MCF 10A (cell line): ENCODE measurements at places on chromosomes 3 and 15. TPM values are rescaled to one million over a fixed set of nuclear protein-coding genes. Genes with fewer than 3 reads are reported as not detected.

GRCh38 chr3:168820810-168821415 lies 725.2 kb upstream of the GOLIM4 start:
- no peak for DNase-seq
- H3K4me1 ChIP-seq: no peaks in the 10 kb centered on the region
- H3K27me3 ChIP-seq: peaks cover 64% of the 10 kb centered on the region
- H3K36me3 ChIP-seq: no peaks in the 10 kb centered on the region

GRCh38 chr3:77326586-77326985 lies 286.7 kb downstream of the ROBO2 start:
- H3K27ac ChIP-seq: no peak overlapping the region
- H3K4me3 ChIP-seq: no peak overlapping the region
- no peaks in the 10 kb centered on the region for H3K27me3 ChIP-seq
- H3K4me1 ChIP-seq: peaks cover 4% of the 10 kb centered on the region

Gene P2RY14
- total RNA-seq: not detected in 2 replicates

DNA sequence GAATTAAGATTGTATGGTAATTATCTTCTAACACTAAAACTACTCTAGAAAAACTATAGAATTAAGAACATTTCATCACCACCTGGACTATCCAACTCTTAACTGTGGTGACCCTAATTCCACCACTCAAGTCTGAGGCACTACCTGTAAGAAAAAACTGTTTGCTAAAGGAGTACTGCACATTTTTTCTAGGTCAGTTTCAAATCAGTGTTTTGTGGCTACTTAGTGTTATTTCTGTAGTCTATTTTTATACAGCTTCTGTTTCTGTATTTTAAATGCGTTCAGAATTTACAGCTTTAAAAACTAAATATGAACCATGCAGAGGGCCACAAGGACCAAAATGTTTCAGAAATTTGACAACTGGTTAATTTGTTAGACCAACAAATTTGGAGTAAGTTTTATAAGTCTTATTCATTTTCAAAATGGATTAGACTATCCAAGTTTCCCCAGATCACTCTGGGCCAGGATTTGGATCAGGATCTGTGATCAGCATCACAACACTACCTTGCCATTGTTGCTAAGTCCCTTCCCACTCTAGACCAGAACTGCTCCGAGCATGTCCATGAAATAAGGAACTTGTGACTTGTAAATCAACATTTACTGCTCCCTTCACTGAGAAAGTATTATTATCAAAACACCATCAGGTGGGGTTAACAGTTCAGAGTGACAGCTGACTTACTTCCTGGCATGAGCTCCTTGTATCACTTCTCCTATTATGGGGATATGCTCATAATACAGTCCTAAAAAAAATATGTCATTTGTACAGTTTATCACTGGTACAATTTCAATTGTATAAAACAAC lies 8.6 kb downstream of the GLT8D1 start:
- DNase-seq: no peak
- H3K27ac ChIP-seq: no peak overlapping the region
- H3K4me1 ChIP-seq: peaks cover 5% of the 10 kb centered on the region
- no peak overlapping the region for H3K4me3 ChIP-seq

DNA sequence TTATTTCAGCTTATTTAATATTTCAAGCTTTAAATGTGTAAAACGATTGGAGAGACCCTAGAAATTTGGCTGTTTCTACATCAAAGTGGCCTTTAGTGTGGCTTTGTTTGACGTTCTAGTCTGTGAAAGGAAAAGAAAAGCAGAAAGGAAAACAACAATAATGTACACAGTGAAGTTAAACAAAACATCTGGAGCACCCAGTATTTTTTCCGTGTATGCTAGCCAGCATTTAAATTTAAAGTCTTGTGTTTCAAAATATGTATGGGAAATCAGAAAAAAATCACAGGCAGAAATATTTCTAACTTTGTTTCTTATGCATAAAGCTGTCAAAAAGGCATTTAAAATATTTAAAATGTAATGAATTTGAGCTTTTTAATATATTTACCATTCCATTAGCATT lies 218.1 kb downstream of the NAALADL2 start:
- no peak for DNase-seq
- H3K36me3 ChIP-seq: no peaks in the 10 kb centered on the region
- H3K4me1 ChIP-seq: no peaks in the 10 kb centered on the region
- H3K27ac ChIP-seq: no peak overlapping the region
- no peaks in the 10 kb centered on the region for H3K27me3 ChIP-seq

- H3K4me1 ChIP-seq: peaks cover 11% of the 10 kb centered on the region
- H3K4me3 ChIP-seq: no peak overlapping the region
- peaks cover 14% of the 10 kb centered on the region for H3K27me3 ChIP-seq
Observed at GRCh38 chr15:69145694-69146492, 14.5 kb upstream of the GLCE start.

Gene B3GALNT1
- 3.0 and 3.6 TPM in 2 replicates for total RNA-seq
